ENCODE measurements at places on chromosomes 6 and 20. TPM values are rescaled to one million over a fixed set of nuclear protein-coding genes. Genes with fewer than 3 reads are reported as not detected.

ID4 gene
- 8.3 TPM for total RNA-seq

- DNase-seq: no peak
- H3K27ac ChIP-seq: no peak overlapping the region
- no peaks in the 10 kb centered on the region for H3K4me1 ChIP-seq
Measured at GRCh38 chr6:117605169-117605826, 3.0 kb upstream of the GOPC start.

ZBTB12 gene
- 42.1 TPM for total RNA-seq

GRCh38 chr6:35391240-35391968 lies 49.0 kb downstream of the PPARD start:
- H3K4me1 ChIP-seq: no peaks in the 10 kb centered on the region
- DNase-seq: no peak
- no peaks in the 10 kb centered on the region for H3K36me3 ChIP-seq
- no peaks in the 10 kb centered on the region for H3K27me3 ChIP-seq

B3GAT2 gene
- total RNA-seq: 1.9 TPM

DNA sequence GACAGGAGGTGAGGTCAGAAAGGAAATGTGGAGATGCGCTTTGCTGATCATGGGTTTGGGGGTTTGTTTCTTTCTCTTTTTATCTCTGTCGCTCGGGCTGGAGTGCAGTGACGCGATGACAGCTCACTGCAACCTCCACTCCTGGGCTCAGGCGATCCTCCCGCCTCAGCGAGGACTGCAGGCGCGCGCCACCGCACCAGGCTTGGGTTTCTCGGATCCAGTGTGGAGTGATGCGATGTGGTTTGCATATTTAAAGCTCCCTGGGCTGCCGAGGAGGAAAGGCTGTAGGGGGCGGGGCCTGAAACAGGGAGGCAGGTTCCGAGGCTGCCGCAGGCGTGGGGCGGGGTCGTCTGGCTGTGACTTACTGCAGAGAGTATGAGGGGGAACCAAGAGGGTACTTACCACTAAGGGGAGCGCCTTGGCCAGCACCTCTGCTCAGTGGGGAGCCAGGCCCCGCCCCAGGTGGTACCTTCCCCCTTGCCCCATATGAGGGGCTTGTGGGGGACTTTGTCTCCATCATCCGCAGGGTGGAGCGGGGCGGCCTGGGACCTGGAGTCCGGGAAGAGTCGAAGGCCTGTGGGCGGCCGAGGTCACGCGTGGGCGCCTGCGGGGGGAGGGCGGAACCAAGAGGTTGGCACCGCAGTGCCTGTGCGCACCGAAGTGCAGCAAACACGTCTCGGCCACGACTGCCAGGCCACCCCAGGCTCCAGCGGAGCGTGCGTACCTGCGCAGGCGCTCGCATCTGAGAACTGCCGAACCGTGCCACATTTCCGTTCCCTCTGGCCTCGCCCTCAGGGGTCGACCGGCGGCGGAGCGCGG lies 12.7 kb upstream of the BAK1 start:
- no peaks in the 10 kb centered on the region for H3K36me3 ChIP-seq
- peaks cover 5% of the 10 kb centered on the region for H3K4me1 ChIP-seq
- H3K27me3 ChIP-seq: no peaks in the 10 kb centered on the region
- DNase-seq: peak; percentile 87

Measured in H1 (cell line).